ENCODE measurements at places on chromosomes 6 and 20.

GRCh38 chr20:23452776-23453175 lies at the start of gene CST11:
Gene CST11, minus strand, starts transcription at chr20:23452876. Its CDS starts 65 bp downstream, at chr20:23452811.
- DNase-seq, result no peak

GRCh38 chr6:42726026-42726425 lies 3.6 kb upstream of the PRPH2 start:
- DNase-seq, result no peak

- DNase-seq, result no peak
These were observed 24.0 kb downstream of the FGD2 start for GRCh38 chr6:37029249-37029971.

GRCh38 chr20:51703400-51704287 lies 64.5 kb downstream of the ATP9A start:
- DNase-seq, result no peak

DNA sequence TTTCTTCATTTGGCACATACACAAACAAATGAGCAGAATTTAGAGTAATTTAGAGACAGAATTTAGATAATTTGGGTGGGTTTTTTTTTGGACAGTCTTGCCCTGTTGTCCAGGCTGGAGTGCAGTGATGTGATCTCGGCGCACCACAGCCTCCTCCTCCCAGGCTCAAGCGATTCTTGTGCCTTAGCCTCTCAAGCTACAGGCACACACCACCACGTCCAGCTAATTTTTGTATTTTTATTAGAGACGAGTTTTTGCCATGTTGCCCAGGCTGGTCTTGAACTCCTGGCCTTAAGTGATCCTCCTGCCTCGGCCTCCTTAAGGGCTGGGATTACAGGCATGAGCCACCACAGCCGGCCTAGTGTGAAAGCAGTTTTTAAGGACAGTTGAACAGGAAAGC lies 127.8 kb downstream of the MTHFD1L start:
- DNase-seq, result no peak

All from activated CD4-positive, alpha-beta T cell treated with anti-CD3 and anti-CD28 coated beads, Interleukin-2, amount 50 U/mL, for 24 hours (primary cell).